Panc1 (cell line): ENCODE measurements at places on chromosomes 12 and 14. TPM values are rescaled to one million over a fixed set of nuclear protein-coding genes. Genes with fewer than 3 reads are reported as not detected.
A peak's percentile ranks its signal among the peaks of the same experiment; 100 is the strongest.

SLC39A2 gene
- total RNA-seq, result not detected

ZDHHC22 gene
- total RNA-seq, result 0.46 TPM

RPS6KA5 gene
- total RNA-seq, result 2.6 TPM

PPP2R5C gene
- 80.3 TPM for total RNA-seq

SPIC gene
- total RNA-seq, result not detected

ASIC1 gene
- total RNA-seq, result 13.5 TPM

BHLHE41 gene
- 147 TPM for total RNA-seq

ATXN7L3B gene
- 18.0 TPM for total RNA-seq

CCDC175 gene
- not detected for total RNA-seq

FGF23 gene
- not detected for total RNA-seq

CD69 gene
- 0.98 TPM for total RNA-seq

DNA sequence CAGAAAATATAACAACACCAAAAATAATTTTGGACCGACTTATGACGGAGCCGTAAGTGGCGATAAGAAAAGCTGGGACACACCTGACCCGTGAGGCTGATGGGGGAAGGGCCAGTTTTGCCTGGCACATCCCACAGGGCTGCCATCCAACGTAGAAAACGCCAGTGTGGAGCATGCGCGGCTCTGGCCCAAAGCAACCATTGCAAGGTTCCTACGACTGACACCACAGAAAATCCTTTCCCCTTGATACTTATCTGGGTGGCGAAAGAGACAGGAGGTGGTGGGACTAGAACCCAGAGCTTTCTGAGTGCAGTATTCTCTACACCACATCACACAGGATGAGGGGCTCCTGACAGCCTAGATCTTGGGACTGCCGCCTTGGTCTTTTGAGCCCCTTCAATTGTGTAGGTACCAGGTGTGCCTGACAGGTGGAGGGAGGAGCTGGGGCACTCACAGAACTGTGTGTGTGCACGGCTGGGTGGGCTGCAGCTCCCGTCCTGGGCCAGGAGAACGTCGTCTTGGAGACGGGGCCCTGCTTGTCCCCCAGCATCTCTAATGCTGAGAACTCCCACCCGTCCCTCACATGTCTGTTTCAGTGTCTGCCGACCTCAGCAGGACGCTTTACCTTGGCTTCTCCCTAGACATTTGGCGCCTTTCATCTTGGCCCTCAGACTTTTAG lies 17.4 kb upstream of the CACNA2D4 start:
- H3K27ac ChIP-seq, result no peak overlapping the region
- H3K4me1 ChIP-seq, result peaks cover 3% of the 10 kb centered on the region; the same call in 1 of the 2 replicates
- no peaks in the 10 kb centered on the region for H3K36me3 ChIP-seq
- H3K27me3 ChIP-seq, result no peaks in the 10 kb centered on the region
- H3K4me3 ChIP-seq, result no peak overlapping the region
- DNase-seq, result no peak

DNA sequence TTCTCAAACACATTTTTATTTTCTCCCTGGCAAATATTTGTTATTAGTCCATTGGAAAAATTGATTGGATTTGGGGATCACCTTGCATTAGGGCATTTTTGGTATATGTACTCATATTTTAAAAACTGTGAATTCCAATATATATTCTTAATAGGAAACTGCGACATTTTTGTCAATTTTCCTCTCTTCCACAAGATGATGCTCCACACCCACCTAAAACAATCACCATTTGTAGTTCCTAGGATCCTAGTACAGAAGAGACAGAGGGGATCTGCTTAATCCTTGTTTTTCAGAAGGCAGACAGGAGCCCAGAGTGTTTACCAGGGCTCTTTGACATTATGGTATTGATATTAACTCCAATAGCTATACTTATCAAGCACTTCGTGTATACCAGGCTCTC lies 22.8 kb upstream of the OASL start:
- peaks cover 4% of the 10 kb centered on the region; the same call in 1 of the 2 replicates for H3K4me1 ChIP-seq
- H3K27ac ChIP-seq, result no peak overlapping the region

GRCh38 chr12:27486961-27487360 lies 37.0 kb upstream of the PPFIBP1 start:
- no peaks in the 10 kb centered on the region for H3K27me3 ChIP-seq
- no peaks in the 10 kb centered on the region for H3K36me3 ChIP-seq
- H3K4me3 ChIP-seq, result no peak overlapping the region
- H3K4me1 ChIP-seq, result no peaks in the 10 kb centered on the region

GRCh38 chr12:87094356-87094755 lies 838.2 kb upstream of the MGAT4C start:
- no peaks in the 10 kb centered on the region for H3K4me1 ChIP-seq
- no peaks in the 10 kb centered on the region for H3K27me3 ChIP-seq
- H3K27ac ChIP-seq, result no peak overlapping the region
- no peak overlapping the region for H3K4me3 ChIP-seq
- H3K36me3 ChIP-seq, result no peaks in the 10 kb centered on the region; the same call in 1 of the 2 replicates

DNA sequence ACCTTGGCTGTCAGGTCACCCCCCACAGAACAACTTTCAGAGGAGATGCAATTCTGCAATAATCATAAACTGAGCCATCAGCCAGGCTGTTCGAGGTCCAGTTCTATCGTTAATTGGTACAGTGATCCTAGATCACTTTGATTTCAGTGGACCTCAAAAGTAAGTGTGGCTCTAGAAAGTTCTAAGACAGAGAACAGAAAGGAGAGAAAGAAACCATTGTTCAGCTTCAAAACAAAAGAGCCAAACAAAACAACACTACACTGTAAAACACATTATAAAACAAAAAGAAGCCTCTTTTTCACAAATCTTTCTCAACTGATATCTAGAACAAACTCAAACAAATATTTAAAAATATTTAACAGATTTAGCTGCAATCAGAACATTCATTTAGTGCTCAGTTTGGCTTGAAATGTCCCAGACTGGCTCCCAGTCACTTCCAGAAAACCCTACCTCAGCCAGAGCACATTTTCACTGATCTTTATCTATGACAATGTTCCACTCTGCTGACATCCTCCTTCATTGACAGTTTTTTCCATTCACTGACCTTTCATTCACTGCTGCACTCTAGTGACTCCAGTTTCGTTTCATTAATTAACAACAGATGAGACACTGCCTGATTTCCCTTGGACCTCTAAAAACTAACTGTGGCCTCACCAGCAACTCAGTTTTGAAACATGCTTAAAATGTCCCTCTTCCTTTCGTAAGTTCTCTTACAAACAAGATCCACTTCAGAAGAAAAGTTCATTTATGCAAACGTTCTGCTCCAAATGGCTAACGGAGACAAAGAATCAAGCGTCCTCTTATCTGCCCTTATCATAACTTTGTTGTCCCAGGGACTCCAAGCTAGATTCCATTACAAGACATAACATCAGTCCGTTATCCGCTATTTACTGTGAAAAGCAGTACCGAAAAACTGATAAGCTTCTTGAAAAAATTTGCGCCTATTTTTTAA lies 56.8 kb downstream of the DUSP16 start:
- H3K27ac ChIP-seq, result no peak overlapping the region
- no peaks in the 10 kb centered on the region for H3K36me3 ChIP-seq
- no peak for DNase-seq
- H3K4me3 ChIP-seq, result no peak overlapping the region
- H3K27me3 ChIP-seq, result no peaks in the 10 kb centered on the region

DNA sequence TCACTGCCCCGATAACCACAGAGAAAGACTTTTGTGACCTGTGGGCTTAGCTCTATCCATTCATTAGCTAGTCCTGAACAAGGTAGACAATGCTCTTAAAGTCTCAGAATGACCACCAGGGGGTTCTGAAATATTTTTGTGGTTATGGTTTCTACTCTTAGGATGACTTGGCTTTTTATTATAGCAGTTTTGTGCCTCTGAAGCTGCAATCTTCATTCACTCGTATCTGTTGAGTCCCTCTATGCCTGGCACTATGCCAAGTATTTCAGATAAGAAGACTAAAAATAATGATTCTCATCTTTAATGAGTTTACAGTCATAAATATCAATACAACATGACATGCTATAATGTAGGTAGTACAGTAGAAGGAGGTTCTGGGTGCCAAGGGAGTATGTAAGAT lies 130.8 kb upstream of the TRHDE start:
- no peak for DNase-seq
- H3K36me3 ChIP-seq, result no peaks in the 10 kb centered on the region
- peaks cover 2% of the 10 kb centered on the region for H3K27me3 ChIP-seq
- H3K4me3 ChIP-seq, result no peak overlapping the region

GRCh38 chr12:123445388-123446332 lies 9.2 kb upstream of the RILPL2 start:
- no peaks in the 10 kb centered on the region for H3K27me3 ChIP-seq
- H3K27ac ChIP-seq, result peak overlapping the region; percentile 64
- peaks cover 17% of the 10 kb centered on the region for H3K4me1 ChIP-seq

GRCh38 chr14:89673512-89674225 lies 256.6 kb upstream of the FOXN3 start:
- no peak for DNase-seq
- no peak overlapping the region for H3K4me3 ChIP-seq
- H3K27ac ChIP-seq, result no peak overlapping the region
- H3K27me3 ChIP-seq, result no peaks in the 10 kb centered on the region
- H3K36me3 ChIP-seq, result no peaks in the 10 kb centered on the region

- H3K4me1 ChIP-seq, result no peaks in the 10 kb centered on the region
- no peak overlapping the region for H3K27ac ChIP-seq
Observed at GRCh38 chr12:82723891-82724290, 37.2 kb downstream of the TMTC2 start.

- H3K4me3 ChIP-seq, result no peak overlapping the region
- DNase-seq, result no peak
- H3K36me3 ChIP-seq, result no peaks in the 10 kb centered on the region
Observed at GRCh38 chr12:91249518-91250272, 67.1 kb upstream of the DCN start.

DNA sequence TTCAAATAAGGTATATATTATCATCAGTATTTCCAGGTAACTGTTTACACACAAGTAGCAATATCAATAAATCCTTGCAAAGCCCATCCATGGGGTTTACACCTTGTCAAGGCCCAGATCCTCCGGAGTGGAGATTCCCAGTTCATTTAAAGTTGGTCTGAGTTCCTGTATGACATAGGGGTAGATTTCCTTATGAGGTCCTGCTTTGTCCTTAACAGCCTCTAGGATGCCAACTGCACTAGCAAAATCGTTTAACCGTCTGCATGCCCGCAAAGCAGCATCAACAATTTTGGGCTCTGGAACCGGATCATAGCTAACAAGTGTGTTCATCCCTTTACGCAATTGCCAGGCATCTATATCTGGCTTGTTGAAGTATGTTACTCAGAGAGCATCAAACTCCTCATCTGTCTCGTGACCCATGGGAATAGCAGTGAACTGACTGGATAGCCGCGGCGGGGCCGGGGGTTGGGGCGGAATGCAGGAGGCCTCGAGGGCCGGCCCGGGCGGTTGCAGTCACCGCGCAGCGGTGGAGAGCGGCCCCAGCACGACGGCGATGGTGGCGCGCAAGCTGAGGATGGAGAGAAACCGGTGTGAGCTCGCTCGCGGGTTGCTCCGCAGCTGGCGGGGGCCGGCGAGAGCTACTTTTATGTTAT lies 30.6 kb upstream of the FBXO34 start:
- DNase-seq, result no peak
- no peaks in the 10 kb centered on the region for H3K27me3 ChIP-seq
- no peak overlapping the region for H3K27ac ChIP-seq
- H3K36me3 ChIP-seq, result no peaks in the 10 kb centered on the region

- no peaks in the 10 kb centered on the region for H3K4me1 ChIP-seq
- no peaks in the 10 kb centered on the region for H3K27me3 ChIP-seq
- H3K27ac ChIP-seq, result no peak overlapping the region
- H3K36me3 ChIP-seq, result no peaks in the 10 kb centered on the region
Observed at GRCh38 chr12:3320881-3321509, 170.0 kb upstream of the PRMT8 start.

DNA sequence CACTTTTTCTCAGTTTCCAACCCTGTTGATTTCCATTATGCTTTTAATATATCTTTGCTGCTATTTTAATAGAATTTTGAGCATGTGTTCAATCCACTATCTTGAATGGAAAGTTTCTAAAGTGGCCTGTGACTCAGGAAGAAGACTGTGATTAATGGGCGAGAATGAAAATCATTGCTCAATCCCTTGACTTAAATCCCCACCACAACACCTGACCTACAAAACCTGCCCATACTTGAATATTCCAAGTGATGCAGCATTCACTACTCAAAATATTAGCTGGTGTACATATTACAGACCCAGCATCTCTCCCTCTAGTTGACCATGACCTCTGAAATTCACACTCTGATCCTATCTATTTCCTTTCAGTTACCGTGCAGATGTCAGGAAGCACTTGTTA lies 1.3 kb upstream of the OAS3 start:
- DNase-seq, result no peak
- H3K4me1 ChIP-seq, result peaks cover 15% of the 10 kb centered on the region; the same call in 1 of the 2 replicates
- H3K4me3 ChIP-seq, result no peak overlapping the region

GRCh38 chr12:13950502-13950901 lies 30.9 kb downstream of the GRIN2B start:
- no peaks in the 10 kb centered on the region for H3K36me3 ChIP-seq
- no peaks in the 10 kb centered on the region for H3K4me1 ChIP-seq
- H3K4me3 ChIP-seq, result no peak overlapping the region
- H3K27ac ChIP-seq, result no peak overlapping the region

DNA sequence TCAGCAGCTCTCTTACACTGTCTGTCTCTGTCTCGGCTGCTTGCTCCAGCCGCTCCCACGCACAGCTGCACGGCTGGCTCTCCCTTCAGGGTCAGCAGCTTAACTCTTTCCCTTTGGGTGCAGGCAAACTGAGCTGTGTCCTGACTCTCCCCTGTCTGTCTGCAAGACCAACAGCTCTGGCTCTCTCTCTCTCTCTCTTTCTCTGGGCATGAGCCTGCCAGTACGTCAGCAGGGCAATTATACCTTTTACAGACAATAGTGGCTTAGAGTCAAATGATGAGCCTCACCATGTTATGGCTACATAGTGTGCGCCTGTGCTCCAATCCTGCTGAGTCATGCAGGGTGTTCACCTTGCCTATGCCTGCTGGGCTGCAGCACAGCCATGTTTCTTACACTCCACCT lies 120.5 kb upstream of the DDHD1 start:
- no peak for DNase-seq
- H3K36me3 ChIP-seq, result no peaks in the 10 kb centered on the region
- no peaks in the 10 kb centered on the region for H3K4me1 ChIP-seq
- no peaks in the 10 kb centered on the region for H3K27me3 ChIP-seq
- H3K4me3 ChIP-seq, result no peak overlapping the region

DNA sequence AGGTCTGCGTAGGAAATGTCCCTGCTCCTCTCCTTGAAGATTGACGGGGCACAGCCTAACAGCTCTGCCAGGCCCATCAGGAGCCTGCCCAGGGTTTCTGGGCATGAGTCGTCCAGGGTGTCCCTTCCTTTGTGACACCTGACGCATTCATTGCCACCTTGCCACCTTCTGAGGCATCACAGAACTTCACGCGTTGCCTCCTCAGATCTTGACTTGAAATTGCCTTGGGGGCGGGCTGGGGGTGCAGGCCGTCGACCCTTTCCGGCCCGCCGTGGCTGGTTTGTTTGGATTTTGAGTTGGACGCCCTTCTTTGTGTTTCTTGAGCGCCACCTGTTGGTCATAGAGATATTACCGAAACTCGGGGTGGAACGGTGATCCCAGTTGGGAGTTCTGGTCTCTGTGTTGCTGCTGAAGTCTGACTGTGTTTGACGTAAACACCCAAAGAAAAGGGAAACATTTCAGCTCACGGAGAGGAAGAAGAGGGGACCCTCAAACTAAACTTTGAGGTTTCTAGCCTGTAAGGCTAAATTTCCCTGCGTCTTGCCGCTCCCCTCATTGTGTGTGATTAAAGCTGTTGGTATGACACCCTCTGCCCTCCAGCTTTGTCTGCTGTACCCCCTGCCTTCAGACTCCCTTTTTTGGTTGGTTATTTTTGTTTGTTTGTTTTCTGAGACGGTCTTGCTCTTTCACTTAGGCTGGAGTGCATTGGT lies 44.6 kb downstream of the MLXIP start:
- no peak overlapping the region for H3K4me3 ChIP-seq
- H3K27me3 ChIP-seq, result no peaks in the 10 kb centered on the region
- 0 out of 2 replicates have a peak, but pooled peaks cover 2% of the 10 kb centered on the region for H3K36me3 ChIP-seq
- peak overlapping the region; percentile 87 for H3K27ac ChIP-seq
- no peak for DNase-seq
